ENCODE measurements at places on chromosomes 16 and 17.
A peak's percentile ranks its signal among the peaks of the same experiment; 100 is the strongest.

DNA sequence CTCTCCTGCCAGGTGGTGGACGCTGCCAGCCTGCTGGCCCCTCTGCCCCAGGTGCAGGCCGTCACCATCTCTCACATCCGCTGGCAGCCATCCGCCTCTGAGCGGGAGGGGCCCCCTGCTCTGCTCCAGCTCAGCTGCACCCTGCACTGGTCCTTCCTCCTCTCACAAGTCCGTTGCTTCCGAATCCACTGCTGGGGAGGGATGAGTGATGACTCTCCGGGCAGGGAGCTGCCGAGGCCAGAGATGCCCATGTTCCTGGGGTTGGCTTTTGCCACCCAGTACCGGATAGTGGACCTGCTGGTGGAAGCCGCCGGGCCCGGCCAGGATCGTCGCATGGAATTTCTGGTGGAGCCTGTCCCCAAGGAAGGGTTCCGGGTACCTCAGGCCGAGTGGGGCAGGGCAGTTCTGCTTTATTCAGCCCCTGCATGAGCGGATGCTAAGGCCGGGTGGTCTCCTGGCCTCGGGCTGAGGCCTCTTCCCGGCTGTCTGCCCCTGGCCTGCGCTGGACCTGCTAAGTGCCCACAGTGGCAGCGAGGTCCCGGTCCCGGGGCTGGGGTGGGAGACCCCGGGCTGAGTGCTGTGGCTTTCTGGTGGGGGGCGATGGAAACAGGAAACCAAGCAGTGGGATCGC is 11.4 kb downstream of the ENGASE start:
- no peak for DNase-seq

GRCh38 chr16:20242568-20243255 is 84.6 kb downstream of the GP2 start:
- no peak for DNase-seq

- DNase-seq, result no peak
Measured at GRCh38 chr16:64809876-64810629, 311.8 kb downstream of the CDH11 start.

DNA sequence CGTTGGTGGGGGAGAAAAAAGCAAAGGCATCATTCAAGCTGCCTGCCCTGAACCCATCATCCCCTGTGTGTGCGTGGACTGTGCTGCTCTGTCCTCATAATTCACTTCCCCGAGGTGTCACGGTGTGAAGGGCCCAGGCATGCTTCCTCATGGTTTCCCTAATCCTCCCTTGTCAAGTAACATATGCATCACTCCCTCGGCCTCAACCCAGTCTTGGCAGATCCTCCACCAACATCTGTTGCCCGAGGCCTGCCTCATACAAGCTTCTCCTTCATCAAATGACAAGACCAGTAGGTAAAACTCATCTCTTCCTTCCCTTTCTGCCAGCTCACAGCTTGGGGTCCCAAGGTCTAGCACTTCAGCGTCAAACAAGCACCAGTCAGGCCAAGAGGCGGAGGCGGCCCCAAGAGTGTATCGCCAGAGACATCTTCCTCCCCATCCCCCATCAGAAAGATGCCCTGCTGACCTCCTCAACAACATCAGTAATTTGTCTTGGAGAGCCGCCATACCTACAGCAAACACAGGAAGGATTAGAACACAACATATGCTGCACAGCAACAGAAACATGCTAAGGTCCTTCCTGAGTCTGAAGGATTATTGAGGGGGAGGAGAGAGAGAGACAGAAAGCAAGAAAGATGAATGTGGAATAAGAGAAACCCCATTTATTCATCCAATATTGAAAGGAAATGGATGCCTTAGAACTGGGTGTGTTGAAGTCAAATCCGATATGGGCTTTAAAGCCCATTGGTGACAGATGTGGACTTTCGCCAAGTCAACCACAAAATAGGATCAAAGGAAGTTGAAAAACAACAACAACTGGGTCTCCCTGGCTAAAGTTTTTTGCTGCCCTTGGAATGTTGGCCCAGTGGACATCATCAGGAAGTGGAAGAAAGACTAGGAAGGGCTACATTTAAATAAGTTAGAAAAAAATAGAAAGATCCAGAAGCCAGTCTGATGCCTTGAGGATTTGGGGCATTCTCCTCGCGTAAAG is 38.4 kb downstream of the SOX9 start:
- no peak for DNase-seq

- no peak for DNase-seq
Measured at GRCh38 chr16:31352376-31353115, 2.4 kb upstream of the ITGAX start.

DNA sequence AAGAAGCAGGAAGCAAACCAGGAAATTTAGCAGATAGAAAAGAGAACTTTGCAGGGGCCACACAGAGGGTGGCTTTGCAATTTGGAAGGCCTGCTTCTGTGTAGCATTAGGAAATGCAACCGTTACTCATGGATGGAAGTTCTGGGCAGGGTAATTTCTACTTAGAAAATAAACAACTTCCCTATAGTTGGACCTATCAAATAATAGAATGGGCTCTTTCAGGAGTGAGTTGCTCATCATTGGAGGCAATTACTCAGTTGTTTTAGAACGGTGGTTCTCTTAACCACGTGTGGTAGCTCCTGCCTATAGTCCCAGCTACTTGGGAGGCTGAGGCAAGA is 25.8 kb upstream of the HS3ST2 start:
- DNase-seq, result no peak

DNA sequence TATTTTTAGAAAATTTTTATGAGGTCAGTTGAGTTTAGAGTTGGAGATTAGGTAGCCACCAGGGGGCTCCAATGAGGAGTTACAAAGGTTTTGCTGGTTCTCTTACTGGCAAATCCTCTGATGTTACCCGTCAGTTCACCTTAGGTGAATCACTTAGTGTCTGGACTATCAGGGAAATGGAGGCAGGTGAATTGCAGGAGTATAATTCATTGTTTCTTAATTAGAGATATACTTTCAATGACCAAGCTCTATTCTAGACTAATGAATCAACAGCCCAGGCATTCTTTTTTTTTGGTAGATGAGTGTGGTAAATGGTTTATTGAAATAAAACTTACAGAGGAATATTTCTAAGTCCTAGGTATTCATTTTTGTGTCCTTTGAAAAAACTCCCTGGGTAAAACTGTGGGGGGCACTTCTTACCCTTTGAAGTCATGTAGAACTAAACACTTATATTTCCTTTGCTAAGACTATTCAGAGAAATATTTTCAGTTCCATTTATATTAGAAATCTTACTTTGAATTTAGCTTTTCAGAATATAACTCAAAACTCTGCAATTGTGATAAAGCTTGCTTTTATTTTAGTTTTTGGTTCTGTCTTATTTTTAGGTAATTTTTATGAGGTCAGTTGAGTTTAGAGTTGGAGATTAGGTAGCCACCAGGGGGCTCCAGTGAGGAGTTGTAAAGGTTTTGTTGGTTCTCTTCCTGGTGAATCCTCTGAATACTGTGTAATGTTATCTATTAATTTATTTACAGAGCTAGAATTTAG is 17.7 kb downstream of the PSMD11 start:
- peak; percentile 49 for DNase-seq

DNA sequence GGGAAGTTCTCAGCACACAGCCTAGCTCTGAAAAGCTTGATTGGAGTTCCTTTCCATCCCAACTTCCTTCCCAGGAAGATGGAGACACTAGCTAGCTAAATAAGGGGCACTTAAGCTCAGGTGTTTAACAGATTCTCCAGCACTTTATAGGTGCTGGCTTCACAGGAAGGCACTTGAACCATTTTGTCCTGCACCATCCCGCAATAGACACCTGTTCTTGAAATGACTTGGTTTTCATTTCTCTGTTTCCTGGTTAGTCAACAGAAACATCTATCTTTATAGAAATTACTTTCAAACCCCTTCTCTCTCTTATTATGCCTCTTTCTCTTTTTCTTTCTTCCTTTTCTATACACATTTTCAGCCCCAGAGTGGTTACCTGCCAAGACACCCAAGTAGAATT is 409.9 kb upstream of the ZFHX3 start:
- DNase-seq, result no peak

DNA sequence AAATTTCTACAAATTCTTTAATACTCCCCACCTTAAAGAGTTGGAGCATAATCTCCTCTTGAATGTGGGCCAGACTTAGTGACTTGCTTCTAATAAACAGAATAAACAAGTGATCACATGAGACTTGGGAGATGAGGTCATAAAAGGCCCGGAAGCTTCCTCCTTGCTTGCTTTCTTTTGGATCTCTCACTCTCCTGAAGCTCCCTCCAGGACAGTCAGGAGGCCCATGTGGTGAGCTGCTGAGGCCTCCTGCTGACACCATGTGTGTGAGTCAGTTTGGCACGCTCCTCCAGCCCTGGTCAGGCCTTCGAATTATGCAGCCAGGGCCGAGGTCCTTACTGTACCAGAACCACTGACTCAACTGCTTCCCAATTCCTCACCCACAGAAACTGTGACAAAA is 53.2 kb downstream of the NDEL1 start:
- no peak for DNase-seq

- DNase-seq, result no peak
Measured at GRCh38 chr16:53626811-53627210, 76.8 kb downstream of the RPGRIP1L start.

GRCh38 chr17:47695429-47696376 is 1.7 kb downstream of the TBKBP1 start:
- no peak for DNase-seq

DNA sequence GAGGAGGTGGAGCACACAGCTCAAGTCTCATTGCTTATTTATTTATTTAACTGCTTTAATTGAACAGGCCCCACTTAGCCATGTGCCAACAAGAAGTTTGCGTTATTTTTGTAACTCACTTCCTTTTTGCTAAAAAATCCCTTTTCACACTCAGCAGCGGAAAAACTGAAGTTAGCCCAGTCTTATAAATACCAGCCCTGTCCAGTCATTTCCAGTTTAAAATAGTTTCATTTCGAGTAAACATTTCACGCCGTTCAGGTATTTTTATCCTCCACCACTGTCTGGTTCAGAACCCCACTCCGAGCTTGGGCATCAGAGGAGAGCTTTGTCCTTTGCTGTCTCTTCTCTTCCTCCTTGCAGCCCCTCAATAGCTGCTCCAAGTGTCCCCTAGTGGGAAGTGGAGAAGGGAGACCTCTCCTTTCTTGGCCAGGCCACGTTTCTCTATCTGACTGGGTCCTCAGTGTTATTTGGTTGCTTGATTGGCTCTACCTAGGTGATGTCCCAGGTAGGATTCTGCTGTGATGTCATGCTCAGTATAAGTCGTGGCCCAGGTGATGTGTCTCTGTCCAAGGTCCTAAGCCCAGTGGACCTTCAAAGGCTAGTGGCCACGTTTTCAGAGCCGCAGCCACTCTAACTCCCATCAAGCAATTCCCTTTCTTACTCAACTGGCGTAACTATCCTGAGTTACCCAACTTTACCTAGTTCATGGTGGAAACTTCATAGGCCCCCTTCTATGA is 53.0 kb upstream of the GAS7 start:
- no peak for DNase-seq

DNA sequence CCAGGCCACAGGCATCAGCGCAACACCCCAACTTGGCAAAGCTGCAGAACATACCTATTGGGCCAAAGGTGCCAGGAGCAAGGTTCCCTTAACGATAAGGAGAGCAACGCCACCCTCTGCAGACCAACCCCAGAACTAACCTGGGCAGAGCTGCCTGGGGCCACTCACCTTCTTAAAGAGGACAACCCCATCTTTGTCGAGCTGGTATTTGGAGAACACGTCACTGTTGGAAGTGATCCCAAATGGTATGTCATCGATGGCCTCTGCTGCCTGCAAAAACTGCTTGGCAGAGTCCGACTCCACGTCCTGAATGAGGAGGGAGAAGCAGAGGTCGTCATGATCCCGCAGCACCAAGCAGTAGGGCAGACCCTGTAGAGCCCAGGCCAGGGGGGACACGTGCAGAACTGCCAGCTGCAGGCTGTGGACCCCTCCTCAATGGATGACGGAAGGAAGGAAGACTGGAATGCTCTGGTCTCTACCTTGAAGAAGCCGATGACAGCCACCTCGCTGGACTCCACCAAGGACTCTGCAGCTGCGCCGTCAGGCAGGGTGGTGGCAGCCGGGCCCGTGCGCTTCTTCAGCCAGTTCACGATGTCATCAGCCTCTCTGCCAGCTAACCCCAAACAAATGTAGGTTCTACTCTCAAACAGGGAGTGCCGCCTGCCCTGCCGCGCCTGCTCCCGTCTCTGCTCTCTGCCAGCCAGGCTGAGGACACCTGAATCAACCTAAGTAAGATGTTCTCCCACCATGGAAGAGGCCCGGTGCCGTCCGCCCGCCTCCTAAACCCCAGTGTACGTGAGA is 5.2 kb downstream of the P4HB start:
- no peak for DNase-seq

GRCh38 chr16:51666821-51667220 is 515.8 kb upstream of the SALL1 start:
- no peak for DNase-seq

DNA sequence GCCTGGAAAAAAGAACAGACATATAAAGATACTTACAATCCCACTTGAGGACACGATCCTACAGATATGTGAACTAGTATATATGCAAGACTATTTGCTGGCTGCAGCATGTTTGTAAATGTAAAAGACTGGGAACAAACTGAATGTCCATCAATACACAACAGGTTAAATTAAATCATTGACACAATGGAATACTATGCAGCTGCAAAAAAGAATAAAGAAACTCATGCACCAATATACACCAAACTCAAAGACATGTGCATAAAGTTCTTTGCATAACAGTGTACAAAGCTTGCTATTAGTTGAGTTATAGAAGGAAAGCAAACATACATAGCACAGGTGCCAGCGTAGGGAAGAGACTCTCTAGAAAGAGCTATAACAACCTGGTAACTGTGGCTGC is 61.9 kb upstream of the SREBF1 start:
- no peak for DNase-seq

DNA sequence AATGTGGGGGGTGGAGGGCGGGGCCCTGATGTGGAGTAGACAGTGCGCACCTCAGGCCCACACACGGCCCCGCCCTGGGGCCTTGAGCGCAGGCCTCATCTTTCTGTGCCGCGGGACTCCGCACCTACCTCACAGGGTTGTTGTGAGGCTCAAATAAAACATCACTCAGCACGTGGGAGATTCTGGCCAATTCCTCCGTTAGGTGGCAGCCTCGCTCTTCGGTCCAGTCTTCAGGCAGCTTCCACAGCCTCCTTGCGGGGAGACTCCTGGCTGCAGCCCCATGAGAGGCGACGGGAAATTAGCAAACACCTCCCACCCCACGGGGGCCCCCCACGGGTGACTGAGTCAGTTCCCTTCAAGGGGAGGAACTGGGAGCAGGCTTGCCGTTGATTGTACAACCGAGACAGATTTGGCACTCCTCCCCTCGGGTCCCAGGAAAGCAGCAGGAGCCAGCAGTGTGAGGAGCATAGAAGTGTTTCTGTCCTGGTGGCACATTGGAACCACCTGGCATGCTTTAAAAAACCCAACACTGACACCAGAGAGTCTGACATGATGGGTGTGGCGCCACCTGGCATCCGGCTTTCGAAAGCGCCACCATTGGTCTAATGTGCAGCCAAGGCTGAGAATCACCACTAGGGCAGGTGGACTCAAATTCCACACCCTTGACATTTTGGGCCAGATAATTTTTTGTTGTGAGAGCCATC is 7.6 kb downstream of the MRM1 start:
- peak; percentile 79 for DNase-seq

DNA sequence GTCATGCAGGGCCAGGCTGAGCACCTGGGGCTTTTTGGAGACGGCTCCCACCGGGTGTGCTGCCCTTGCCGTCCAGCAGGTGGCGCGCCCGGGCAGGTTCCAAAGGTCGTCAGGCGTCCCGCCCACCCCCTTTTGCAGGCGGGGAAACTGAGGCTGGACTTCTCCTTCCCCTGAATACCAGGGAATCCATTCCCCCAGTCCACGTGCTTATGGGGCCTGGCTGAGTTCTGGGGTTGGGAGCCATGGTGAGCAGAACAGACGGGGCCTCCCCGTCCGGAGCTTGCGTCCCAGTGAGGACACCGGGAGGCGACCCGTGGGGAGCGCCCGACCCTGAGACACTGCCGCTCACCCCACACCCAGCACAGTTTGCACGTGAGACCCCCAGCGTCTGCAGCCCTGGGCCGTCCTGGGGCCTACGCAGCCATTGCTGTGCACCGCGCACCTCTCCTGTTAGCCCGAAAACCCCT is 51.8 kb upstream of the JPH3 start:
- DNase-seq, result no peak
